ENCODE measurements at places on chromosomes 5 and 9.

GRCh38 chr5:171437286-171437821 lies 17.9 kb downstream of the FGF18 start:
- DNase-seq, result no peak

- DNase-seq, result no peak
Observed at GRCh38 chr5:97085459-97086181, 56.8 kb downstream of the LIX1 start.

DNA sequence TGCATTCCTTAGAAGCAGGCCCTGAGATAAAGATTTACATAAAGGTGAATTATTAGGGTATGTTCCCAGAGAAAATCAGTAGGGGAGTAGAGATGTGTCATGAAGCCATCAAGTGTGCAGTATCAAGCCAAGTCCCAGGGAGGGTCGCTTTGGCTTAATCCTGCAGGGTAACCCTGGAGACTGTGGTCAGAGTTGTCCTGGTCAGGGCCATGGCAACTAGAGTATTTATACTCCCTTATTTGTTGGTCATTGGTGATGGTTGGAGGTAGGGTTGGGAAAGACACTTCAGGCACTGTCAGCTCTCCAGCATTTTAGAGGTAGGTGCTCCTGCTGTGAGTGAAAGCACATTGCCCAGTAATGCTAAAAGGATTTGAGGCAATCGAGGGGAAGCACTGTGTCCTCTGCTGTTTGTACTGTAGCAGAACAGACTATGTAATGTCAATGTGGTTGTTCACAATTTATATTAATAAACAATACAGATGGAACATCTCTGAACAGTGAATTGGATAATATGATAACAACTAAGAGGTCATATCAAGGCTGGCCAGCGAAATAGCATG lies 108.9 kb downstream of the GDNF start:
- peak; percentile 68 for DNase-seq

DNA sequence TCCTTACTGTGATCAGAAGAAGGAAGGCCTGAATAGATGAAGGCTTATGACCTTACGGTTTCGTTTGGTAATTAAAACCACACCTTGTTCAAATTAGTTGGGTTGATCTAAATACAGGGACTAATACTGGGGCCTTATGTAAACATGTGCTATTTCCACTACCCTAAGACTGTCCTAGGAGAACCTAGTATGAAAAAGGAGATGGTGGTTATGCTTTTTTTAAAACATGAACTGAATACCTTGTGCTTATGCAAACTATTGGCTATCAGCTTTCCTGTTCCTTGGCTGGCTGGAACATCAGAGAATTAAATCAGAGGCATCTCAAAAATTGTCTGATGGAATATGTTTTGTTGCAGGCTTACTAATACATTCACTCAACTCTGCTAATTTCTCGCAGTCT lies 3.9 kb downstream of the MYOT start:
- DNase-seq, result no peak

GRCh38 chr9:100445161-100445902 lies 18.4 kb downstream of the MSANTD3 start:
- DNase-seq, result no peak
